Activated T-cell treated with anti-CD3 and anti-CD28 coated beads, Interleukin-2, amount 50 U/mL, for 24 hours (primary cell): ENCODE measurements at places on chromosomes 7 and 10.

- DNase-seq, result no peak
Observed at GRCh38 chr7:103929901-103930311, 59.6 kb downstream of the RELN start.

DNA sequence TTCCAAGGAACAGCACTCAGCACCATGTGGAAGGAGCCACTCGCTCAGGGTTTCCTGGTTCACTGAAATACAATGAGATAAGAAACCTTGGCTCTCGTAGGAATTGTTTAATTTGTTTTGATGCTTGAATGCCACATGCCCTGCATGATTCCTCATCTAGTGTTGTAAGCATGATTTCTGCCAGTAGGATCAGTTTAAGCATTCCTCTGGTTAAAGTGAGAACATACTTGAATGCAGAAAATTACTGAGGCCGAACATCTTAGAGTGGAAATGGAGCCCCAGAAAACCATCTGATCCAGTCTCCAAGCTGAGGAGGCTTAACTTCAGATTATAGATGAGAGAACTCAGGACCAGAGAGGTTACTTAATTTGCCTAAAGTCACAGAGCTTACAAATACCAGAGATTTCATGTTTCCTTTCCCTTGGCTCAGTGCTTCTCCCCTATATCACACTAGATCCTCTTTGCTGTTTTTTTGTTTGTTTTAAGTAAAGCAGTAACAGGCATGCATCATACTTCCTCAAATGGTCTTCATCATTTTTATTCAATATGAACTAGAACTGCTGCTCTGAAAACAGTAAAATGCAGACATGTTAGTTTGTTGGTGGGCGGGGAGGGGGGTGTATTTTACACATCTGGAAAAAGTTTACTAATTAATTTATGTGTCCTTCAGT is 125.1 kb downstream of the ADAM12 start:
- DNase-seq, result no peak

DNA sequence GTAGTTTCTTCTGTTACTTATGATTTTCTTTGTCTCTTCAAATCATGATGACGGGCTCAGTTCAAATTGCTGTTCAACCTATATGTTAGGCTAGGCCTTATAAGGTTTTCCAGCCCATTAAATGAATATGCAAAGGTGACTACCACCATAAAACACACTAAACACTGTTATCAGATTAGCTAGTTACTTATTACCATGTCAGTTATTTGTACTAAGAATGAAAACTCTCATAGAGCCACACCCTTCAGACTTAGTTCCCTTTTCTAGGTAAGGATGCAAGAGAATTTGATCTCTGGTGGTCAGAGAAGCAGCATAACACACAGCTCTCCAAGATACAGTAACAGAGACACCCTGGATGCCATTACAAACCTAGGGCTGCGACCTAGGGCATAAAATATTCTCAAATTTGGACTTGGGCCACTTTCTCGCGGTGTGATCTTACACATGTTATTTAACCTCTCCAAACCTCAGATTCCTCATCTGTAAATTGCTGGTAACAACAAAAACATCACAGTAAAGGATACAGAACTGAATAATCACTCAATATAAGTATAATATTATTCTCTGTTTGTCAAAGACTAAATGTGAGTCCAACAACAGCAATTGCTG is 35.6 kb downstream of the ANKMY2 start:
- DNase-seq, result no peak

- DNase-seq, result no peak
Observed at GRCh38 chr10:91901784-91902677, 7.3 kb downstream of the FGFBP3 start.

- peak; percentile 53 for DNase-seq
Observed at GRCh38 chr7:128831178-128831993, 1.2 kb downstream of the FLNC start.

- DNase-seq, result peak; percentile 62
Observed at GRCh38 chr10:23344241-23344841, at the start of gene C10orf67. Gene C10orf67, minus strand, starts transcription at chr10:23344797. Its CDS starts 23 bp downstream, at chr10:23344774.

DNA sequence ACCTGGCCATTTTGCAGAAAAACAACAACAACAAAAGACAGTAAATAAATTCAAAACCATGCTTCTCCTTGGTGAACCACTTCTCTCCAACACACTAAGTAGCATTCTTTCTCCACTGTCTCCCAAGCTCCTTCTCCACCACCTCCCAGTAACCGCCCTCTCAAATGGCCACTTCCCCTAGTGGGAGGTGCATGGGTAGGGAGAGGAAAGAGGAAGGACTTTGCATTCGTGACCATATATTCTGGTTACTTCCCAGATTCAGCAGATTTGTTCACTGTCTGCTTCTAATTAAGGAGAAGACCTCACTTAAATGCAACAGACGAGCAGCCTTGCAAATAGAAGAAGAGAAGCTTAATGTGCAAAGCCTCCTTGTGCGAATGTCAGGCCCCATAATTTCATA is 166.8 kb downstream of the SORCS1 start:
- DNase-seq, result no peak
